ENCODE measurements at places on chromosomes 6 and 20.

- no peak for DNase-seq
These were observed 15.1 kb downstream of the ACSS1 start for GRCh38 chr20:25042531-25043498.

DNA sequence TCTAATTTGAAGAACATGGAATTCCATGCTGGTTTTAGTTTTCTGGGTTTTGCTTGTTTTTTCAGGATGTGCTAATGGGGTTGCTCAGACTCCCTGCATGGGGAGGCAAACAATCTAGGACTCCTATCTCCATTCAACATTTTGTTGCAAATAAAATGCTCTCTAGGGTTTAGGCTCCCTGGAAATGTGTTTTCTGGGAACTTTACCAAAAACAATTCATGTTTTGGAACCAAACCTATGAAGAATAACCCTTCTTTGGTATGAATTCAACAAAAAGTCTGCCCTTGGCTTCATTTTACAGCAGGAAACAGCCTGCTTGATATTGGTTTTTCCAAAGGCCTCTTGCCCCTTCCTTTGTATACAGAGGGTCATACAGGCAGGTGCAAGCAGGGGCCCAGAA, 217.7 kb downstream of the FOXA2 start:
- DNase-seq: no peak

DNA sequence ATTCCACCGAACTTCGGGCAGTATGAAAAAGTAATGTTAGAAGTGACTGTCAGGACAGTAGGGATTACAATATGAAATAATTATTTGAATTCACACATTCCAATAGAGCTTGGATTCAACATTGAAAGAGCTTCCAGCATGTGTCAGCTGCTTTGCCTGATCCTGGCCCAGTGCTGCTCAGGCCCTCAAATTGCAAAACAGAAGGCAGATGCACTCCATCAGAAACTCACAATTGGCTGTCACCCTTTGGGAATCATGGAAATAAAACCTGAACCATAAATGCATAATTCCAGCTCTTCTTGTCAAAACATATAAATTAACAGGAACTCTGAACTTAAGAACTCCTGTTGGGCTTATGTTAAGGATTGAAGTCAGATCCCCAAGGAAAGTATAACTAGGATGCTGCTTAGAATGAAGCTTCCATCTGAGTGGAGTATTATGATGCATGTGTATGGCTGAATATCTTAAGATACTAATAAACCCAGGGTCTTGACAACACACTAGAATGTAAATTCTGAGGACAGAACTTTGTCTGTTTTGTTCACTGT, 1.8 kb upstream of the NDUFAF4 start:
- DNase-seq: no peak

GRCh38 chr20:19961293-19961692, 55.9 kb upstream of the NAA20 start:
- no peak for DNase-seq

GRCh38 chr6:7637533-7637932, 47.5 kb downstream of the SNRNP48 start:
- DNase-seq: no peak

DNA sequence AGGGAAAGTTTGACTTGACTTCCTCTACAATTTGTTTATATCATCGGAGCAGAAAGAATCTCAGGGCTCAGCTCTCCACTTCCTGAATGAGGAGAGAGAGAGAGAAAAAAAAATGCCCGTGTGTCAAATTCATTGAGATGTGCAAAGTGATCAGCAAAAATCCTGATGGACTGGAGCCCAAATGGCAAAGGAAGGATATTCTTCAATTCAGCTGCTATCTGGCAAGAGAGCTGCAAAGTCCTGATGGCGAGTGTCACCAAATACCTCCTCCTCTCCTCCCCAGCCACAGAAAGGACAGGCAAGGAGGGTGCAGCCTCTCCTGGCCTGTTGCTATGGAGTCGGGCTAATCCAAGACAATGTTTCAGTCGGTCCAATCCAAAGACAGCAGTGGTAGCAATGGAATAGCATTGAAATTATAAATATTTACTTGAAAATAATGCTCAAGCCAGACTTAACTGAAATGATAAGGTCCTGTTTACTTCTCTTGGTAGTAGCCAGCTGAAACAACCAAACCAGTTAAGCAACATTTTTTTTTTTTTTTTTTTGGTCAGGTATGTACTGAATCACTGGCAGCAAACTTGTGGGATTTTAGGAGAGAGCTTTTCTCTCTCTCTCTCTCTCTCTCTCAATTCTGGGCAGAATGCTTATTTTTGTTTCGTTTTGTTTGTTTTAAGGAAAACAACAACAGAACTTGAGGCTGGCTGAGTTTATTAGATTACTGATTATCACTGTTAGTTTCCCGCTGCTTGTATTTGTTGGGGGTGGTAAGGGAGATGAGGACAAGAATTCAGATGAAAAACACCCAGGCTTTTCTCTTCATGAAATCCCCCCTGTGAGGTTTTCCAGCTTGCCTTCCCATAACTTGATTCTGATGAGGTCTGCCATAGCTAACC, 204.2 kb downstream of the BCAS1 start:
- DNase-seq: no peak

- no peak for DNase-seq
These were observed 55.9 kb downstream of the YTHDF1 start for GRCh38 chr20:63159826-63160640.

DNA sequence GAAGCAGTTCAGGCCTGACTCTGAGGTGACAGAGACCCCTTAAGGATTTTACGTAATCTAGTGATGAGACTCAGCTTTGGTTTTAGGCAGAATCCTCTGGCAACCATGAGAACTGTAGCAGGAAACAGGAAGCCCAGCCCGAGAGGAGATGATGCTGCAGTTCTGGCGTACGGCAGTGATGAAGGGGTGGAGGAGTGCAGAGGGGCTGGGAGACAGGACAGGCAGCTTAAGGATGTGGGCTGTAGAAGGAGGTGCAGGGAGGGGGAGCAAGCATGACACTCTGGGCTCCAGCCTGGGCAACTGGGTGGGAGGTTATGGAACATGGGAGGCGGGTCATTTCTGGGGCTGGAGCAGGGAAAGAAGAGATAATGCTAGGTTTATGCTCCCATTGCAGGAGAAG, 67.1 kb downstream of the LRFN2 start:
- no peak for DNase-seq

GRCh38 chr6:97189767-97190166, 93.2 kb downstream of the MMS22L start:
- no peak for DNase-seq

DNA sequence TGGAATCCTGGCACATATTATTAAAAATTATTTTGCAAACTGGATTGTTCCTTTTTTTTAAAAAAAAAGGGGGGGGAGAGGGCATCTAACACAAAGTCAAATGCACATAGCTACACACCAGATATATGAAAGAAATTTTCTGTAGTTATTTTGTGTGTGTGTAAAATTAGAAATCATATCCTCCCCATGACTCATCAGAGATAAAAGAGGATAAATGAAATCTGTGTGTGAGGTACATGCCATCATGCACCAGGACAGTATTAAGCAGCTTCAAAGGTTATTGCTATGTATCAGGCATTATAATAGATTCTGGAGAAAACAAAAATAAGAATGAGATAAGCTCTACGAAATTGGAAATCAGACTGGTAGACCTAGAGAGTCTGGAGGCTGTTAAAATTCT, 5.2 kb downstream of the BTBD9 start:
- no peak for DNase-seq

DNA sequence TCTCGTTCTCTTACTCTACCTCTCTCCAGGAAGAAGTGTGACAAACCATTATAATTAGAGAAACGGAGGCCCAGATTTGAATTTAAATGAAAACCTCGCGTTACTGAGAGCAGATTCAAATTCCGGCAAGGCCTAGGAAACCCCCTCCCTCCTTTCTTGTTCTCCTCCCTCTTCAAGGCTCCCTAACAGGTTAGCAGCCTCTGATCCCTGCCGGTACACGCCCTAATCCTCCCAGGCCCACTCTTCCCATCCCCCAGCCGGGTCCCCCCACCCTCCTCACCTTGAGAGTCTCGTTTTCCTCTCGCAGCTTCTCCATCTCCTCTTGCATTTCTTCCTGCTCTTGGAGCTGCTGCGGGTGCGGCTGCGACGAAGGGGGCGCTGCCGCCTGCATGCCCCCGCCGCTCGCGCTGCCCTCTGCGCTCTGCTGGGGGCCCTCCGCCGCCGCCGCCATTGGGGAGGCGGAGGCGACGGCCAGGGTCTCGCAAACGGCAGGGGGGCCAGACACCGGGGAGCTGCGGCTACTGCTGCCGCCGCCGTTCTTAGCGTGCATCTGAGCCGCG, 3.8 kb downstream of the MTCL3 start:
- DNase-seq: no peak

DNA sequence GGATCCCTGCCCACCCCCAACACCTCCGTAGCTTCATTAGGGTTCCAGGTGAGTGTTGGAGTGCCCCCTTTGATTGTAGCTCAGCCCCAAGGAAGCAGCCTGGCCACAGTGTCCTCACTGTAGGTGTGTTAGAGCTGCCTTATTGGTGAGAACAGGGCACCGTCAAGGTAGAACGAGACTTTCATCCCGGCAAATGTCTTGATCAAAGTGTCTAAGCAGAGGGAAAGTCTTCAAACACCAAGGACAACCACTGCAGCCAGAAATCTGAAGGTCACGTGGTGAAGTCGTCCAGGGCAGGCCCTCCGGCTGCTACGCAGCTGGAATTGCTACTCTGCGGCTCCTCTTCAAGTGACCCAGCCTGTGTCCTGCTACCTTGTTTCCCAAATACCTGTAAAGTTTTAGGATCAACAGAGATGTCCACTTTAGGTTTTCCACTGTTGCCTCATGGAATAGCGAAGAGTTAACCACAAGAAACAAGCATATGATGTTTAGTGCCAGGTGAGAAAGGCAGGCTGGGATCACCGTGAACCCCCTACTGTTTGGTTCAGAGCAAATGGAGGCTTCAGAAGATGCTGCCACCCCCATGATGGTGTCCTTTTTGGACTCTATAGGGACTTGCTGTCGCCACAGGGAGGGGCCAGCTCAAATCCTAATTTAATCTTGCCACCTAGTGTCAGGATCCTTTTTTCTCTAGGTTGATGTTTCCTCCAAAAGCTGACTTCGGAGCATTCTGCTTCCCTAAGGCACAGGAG, 1.7 kb upstream of the DLL1 start:
- no peak for DNase-seq

DNA sequence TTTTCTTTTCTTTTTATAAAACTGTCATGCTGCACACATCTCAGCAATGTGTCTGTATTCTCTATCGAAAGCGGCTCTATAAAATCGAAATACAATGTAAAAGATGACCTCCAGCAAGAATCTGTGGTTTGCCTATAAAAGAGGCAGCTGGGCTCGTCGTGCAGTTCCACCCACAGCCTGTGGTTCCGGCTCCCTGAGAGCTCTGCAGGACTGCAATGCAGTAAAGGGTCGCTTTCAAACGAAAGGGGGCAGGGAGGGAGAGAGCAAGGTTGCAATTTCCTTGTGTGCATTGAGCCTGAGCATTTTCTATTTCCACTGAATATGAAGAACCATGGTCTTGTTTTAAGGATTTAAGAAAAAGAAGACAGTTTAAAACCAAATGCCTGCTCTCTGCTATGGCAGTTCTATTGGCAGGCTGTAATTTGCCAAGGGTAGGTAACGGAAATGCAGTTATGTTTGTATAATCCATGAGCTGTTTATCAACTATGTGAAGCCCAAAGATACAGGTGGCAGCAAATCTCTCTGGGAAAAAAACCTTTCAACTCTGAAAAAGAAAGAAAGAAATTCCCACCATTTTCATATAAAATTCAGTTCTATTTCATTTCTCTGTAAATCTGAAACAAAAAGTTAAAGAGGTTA, 236.5 kb downstream of the HACE1 start:
- no peak for DNase-seq

DNA sequence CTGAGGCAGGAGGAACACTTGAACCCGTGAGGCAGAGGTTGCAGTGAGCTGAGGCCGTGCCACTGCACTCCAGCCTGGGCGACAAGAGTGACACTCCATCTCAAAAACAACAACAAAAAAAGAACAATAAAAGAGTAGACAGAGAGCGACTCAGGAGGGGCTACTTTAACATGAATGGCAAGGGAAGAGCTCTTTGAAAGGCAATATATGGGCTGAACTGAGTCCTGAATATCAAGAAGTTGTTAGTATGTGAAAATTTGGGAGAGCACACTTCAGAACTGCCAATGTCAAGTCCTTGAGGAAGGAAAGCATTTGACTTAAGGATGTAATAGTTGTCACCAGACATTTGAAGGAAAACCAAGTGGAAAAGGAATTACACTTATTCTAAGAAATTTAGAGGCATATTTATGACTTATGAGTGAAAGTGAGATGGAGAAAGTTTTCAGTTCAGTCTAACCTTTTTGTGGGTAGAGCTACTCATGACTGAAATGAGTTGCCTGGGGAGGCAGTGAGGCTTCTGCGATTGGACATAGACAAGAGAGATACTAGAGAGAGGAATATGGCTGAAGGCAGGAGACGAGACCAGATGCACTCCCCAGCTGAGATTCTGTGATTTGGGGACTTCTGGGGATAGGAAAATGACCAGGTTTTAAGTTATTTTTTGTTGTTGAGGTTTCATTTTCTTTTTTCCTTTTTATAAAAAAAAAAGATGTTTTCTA, 48.6 kb upstream of the SLC16A10 start:
- DNase-seq: no peak

DNA sequence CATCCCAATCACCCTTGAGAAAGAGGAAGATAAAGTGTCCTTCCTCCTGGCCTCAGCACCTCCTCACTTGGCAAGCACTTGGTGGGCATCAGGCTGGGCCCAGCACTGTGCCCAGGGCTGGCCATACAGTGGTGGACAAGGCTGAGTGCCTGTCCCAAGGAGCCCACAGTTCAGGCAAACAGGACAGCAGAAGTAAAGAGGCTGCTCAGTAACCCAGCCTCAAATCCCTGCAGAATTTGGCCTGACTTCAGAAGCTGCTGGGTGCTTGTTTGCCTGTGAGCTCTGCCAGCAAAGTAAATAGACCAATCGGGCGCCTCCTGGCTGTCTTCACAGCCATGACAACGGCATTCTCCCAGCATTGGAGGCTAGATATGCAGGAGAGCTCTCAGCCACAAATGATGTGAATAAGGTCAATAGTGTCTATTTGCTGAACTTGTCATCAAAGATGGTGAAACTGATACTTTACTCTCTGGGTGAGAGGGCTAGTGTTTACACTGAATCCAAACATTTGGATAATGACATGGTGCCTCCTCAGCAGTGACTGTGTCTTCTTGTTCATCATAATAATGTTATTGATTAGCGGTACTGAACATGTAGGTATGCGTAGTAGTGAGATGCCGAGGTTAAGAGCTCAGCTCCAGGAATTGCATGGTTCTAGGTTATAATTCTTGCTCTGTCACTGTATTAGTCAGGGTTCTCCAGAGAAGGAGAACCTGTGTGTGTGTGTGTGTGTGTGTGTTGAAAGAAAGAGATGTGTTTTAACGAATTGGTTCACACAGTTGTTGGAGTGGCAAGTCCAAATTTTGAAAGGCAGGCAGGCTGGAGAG, 36.9 kb upstream of the FANCE start:
- no peak for DNase-seq

Data from stimulated activated CD8-positive, alpha-beta memory T cell treated with anti-CD3 and anti-CD28 coated beads, Interleukin-4, amount 100 ng/mL, for 1 hour (primary cell).